CD4-positive, alpha-beta T cell treated with Interferon gamma for 1 hour (primary cell): ENCODE measurements at places on chromosomes 11 and 22.
A peak's percentile ranks its signal among the peaks of the same experiment; 100 is the strongest.

DNA sequence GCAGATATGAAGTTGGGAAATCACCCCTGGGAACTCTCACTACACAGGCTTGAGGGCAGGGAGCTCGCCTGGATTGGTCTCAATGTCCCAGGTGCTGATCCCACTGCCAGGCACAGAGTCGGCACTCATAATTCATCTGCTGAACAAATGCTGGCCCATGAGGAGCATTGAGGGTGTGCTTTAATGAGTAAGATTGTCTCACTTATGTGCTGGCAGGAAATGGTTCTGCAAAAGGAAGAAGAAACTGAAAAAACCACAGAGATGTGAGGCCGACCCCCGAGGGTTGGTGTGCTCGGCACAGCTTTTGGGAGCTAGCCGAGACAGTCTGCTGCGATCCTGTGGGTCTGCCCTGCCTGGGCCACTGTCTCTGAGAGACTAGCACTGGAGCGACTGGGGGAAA is 9.4 kb downstream of the PLAAT2 start:
- DNase-seq, result peak; percentile 56

GRCh38 chr22:21919526-21920307 is 32.9 kb downstream of the PPM1F start:
- DNase-seq, result no peak

DNA sequence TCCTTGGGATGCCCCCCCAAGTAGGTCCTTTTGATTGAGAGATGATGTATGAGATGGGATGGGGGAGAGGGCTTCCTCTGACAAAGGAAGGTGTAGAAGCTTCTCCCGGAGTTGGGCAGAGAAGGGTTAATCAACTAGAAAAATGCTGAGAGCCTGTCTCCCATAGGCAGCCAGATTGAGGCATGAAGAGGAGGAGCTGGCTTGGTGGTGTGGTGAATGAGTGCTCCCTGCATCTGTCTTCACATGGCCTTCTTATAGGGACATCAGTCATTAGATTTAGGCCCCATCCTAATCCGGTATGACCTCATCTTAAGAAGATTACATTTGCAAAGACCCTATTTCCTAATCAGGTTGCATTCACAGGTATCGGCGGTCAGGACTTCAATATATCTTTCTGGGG is 61.1 kb downstream of the NFAM1 start:
- no peak for DNase-seq

DNA sequence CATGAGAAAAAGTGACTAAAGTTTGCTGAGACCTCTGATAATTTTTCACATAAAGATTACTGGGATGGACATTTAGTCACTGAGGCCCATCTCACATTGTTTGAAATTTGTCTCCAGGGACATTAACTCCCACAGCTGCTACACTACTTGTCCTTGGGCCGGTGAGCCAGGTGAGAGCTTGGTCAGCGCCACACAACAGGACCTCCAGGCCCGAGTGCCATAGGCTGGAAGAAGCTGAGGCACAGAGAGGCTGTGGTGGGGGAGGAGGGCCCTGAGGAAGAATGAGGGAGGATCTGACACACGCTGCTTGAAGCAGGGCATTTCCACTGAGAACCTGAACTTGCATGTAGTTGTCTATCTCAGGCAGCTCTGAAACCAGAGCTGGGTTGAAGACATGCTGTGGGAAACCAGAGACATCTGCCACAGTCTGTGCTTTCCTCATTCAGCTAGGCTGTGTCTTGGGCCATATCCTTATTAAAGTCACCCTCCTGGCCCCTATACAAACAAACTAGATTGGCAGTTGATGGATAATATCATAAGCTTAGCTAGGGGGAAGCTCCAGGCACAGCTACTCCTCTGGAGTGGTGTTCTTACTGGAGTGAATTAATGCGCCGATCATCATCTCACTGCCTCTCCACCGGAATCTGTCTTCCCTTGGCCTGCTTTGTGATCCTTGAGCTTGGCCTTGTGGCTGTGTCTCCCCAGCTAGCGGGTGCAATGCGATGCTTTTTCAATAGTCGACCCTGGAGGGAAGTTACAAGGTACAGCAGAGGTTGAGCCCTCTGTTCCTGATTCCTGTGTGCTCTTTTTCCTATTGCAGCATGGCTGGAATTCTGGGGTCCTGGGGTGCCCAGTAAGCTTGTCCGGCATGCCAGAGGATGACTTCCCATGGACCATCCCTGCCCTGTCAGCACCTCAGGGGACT is 225.3 kb upstream of the B3GAT1 start:
- no peak for DNase-seq

GRCh38 chr11:65169164-65169641 is 830 bp upstream of the SPDYC start:
- no peak for DNase-seq

DNA sequence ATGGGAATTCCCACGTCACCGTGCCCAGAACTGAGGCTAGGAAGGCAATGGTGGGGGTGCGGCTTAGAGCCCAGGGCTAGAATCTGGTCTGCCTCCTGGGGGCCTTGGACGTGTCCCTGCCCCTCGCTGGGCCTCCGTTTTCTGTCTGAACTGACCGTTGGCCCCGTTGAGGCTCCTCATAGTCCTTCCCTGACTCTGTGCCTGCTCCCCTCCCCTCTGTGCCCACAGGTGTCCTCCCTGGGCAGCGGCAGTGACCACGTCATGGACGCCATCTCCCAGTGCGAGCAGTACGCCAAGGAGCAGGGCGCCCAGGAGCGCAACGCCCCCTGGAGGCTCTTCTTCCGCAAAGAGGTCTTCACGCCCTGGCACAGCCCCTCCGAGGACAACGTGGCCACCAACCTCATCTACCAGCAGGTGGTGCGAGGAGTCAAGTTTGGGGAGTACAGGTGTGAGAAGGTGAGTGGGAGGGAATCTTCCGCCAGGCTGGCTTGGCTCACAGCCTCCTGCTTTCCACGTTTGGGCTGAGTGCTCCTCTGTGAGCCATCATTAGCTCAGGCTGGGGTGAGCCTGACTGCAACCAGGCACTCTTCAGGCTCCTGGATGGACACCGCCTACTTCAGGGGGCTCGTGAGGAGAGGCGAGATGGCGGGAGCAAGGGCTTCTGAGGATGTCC is 63.9 kb downstream of the MYO7A start:
- DNase-seq, result peak; percentile 14

GRCh38 chr11:88521399-88521798 is 183.9 kb upstream of the CTSC start:
- no peak for DNase-seq

DNA sequence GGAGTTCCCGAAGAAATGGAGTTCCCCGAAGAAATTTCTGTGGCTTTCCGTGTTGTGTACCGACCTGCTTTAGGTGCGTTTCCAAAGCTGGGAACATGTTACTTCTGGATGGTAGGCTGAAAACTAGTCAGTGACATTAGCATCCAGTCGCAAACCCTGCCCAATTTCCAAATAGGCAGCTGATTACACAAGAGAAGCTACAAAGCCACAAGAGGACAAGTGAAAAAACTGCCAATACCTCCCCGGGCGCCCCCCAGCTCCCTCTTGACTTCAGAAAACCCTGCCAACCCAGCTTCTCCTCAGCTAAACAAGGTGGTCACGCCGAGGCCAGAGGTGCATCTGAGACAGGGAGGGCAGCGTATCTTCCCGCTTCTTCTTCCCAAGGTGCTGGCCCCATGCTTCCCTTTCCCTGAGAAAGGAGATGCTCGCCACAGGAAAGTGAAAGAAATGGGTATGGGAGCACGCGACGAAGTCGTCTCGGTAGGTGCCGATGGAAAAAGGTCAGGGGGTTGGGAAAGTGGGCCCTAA is 551 bp downstream of the AGBL2 start:
- no peak for DNase-seq

- DNase-seq, result no peak
Measured at GRCh38 chr11:115291325-115291724, 212.9 kb downstream of the CADM1 start.

DNA sequence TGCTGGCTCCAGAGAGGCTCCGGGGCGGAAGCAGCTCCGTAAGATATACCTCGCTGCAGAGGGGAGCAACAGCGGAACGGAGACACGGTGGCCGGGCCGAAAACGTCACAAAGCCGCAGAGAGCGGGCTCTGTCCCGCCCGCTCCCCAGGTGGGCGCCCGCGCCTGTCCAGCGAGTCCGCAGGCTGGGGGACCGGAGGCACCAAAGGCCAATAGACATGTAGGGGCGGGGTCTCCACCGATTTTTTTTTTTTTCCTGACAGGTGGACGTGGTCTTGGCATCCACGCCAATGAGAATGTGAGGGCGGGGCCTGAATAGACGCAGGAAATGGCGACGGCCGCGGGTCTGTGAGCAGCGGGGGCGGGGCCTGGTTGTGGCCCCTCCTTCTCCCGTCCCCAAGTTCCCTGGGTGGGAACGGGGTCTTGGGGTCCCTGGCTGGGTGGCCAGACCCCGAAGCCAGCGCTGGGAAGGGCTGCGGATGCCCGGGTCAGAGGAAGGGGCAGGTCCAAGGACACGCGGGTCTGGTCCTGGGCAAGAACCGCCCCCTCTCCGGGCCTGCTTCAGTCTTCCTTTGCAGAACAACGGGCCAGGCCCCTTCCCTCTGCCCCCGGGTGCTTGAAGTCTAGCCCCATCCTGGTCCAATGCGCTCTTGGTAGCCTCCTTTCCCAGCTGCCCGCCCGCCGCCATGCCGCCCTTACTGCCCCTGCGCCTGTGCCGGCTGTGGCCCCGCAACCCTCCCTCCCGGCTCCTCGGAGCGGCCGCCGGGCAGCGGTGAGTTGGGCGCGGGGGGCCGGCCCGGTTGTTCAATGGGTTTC is at the start of gene DNAJC4:
TSS of gene DNAJC4 (plus strand) at position 378 of the 814 bp plus-strand sequence. CDS start at position 685, 307 bp downstream.
- peak; percentile 89 for DNase-seq

DNA sequence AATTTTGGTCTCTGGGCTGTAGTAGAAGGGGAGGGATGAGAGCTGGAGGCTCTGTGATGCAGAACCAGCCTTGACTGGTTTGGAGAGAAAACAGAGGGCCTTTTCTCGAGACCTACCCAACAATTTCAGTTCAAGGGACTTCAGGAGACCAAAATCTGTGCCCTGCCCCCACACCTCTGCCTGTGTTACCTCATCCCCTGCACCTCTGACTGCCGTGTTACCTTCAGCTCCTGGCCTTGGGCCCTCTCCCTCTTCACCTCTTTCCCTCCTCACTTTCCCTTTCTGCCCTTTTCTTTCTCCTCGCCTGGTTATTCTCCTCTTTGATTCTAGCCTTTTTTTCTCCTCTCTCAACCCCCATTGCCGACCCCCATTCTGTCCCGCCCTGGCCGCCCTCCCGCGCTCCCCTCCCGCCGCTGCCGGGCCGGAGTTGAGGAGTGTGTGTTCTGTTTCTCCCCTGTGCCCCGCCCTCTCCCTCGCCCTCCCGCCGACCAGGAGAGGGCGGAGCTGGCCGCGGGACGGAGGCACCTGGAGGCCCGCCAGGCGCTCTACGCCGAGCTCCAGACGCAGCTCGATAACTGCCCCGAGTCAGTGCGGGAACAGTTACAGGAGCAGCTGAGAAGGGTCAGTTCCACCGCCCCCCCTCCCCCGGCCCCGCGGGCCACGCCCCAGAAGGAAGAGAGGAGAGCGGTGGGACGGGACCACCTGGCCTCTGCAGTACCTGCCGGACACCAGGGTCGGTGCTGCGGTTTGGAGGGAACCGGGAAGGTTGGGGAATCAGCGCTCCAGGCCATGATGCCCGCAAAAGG is 27.2 kb downstream of the PHLDB1 start:
- DNase-seq, result no peak

GRCh38 chr11:124839972-124840621 is 25.1 kb upstream of the ROBO3 start:
- DNase-seq, result no peak

GRCh38 chr22:38793317-38793716 is 626 bp downstream of the DNAL4 start:
- no peak for DNase-seq

- DNase-seq, result no peak
Measured at GRCh38 chr11:89205378-89205777, 27.7 kb downstream of the TYR start.

DNA sequence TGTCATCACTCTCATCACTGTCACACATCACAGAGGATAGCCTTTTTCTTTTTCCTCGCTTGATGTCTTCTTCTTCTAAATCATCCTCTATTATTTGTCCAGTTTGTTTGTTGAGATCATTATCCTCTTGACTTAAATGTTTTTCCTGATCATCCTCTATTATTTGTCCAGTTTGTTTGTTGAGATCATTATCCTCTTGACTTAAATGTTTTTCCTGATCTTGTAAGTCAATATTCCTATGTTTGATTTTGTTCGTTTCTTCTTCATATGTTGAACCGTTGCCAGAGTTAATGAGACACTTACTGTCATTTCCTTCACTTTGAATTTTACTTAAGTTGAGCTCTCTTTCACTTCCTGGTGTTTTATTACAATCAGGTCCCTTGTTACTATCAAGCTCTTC is 5.6 kb downstream of the CCDC82 start:
- DNase-seq, result no peak

GRCh38 chr22:22576244-22576988 is 17.4 kb upstream of the PRAME start:
- DNase-seq, result no peak

GRCh38 chr11:74409633-74410032 is 11.4 kb upstream of the PGM2L1 start:
- DNase-seq, result no peak

DNA sequence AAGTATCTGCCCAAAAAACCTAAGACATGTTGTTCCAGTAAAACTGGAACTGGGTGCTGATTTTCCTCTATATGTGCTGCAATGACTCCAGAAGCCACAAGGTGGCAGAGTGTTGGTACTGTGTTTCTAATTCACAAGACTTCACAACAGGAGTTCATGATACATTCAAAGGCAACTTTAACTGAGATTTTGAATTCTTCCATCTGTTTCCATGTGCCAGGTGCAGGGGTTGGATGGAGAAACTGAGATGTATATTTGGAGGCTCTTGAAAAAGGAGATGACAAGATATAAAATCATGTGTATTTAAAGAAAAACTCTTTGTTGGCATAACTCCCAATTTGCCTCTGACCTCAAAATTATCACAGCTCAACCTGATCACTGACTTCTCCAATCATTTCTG is 1098.6 kb upstream of the CCDC90B start:
- DNase-seq, result no peak

DNA sequence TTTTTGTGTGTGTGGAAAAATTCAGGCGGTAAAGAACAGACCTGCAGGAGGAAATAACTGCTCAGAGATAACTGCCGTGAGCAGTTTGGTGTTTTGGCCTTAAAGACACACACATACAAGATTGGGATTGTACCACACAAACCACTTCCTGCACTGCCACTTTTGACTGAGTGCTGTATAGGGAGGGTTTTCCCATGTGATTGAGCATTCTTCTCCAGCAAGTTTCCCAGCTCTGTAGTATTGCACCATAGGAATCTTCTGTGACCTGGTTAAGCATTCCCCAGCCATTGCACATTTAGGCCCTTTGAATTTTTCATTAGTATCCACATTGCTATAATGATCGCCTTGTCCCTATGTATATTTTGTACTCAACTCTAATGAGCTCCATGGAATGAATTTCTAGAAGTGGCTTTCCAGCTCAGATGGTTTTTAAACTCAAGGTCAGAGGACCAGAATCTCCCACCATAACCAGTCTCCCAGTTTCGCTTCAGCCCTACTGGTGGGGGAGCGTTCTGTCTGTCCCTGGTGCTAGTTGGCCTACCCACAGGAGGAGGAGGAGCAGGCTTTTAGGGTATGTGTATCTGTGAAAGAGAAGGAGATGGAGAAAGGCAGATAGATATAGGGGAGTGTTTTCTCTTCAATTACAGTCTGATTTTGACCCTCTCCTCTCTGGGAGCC is 9.3 kb downstream of the CD82 start:
- no peak for DNase-seq
